GM23248 (cell line): ENCODE measurements at places on chromosomes 5 and 9. TPM values are rescaled to one million over a fixed set of nuclear protein-coding genes. Genes with fewer than 3 reads are reported as not detected.

FBP1 gene
- not detected in 2 replicates for polyA plus RNA-seq

SLC34A1 gene
- not detected in 2 replicates for polyA plus RNA-seq

PCDHA1 gene
- polyA plus RNA-seq, result not detected in 2 replicates

UNC5A gene
- polyA plus RNA-seq, result not detected in 2 replicates

DNA sequence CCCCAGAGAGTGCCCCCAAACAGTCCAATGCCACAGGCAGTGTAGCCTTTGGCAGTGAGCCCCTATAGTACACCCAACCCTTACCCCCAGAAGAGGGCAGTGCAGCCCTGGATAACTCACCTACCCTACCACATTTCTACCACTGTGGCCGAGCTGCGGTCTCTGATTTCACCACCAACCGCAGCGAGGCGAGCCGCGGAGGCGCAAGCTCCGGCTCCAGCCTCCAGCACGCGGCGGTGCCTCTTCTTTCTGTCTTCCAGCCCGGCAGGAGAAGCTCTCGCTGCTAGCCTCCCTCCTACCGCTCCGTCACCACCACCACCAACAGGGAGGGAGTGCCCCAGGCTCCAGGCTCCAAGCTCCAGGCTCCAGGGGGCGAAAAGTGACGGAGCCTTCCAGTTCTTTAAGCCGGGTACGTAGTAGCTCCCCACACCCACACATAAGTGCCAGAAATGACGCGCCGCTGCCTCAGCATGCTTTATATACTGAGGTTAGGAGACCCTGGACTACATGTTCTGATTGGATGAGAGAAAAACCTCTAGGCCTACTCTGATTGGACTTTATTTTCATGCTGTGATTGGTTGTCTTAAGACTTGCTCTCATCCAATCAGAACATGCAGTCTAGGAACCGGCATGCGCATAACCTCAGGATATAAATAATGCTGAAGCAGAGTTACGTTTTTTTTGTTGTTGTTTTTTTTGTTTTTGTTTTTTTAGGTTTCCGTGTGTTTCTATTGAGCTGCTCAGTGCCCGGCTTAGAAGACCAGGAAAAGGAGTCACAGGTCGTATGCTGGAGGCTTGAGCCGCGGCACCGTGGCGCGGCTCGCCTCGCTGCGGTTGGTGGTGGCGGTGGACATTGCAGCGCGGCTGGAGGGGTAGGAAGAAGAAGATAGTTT lies at the start of gene PCAT7:
Gene PCAT7 (plus strand): TSS at position 645 of the 893 bp plus-strand sequence.
- no peaks in the 10 kb centered on the region; the same call in 1 of the 2 replicates for H3K27me3 ChIP-seq
- DNase-seq, result peak; percentile 46
- H3K4me3 ChIP-seq, result no peak within 1 kb of the TSS

GRCh38 chr5:93184041-93184440 lies 397.0 kb downstream of the NR2F1-AS1 start:
- H3K4me3 ChIP-seq, result no peak overlapping the region
- H3K27me3 ChIP-seq, result no peaks in the 10 kb centered on the region
- no peak overlapping the region for H3K27ac ChIP-seq
- peaks cover 21% of the 10 kb centered on the region for H3K4me1 ChIP-seq
- no peak for DNase-seq
- H3K36me3 ChIP-seq, result no peaks in the 10 kb centered on the region

DNA sequence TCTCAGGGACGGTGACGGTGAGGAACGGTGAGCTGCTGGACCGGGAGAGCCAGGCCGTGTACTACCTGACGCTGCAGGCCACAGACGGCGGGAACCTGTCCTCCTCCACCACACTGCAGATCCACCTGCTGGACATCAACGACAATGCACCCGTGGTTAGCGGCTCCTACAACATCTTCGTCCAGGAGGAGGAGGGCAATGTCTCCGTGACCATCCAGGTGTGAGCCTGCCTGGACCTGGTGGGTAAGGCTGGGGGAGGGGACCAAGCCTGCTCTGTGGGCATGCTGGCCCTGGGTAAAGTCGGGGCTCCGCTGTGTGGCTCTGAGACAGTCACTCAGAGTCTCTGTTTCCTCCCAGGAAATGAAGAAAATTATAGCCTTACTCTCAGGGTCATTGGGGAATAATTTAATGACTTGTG lies 29.3 kb downstream of the CDHR2 start:
- H3K27me3 ChIP-seq, result no peaks in the 10 kb centered on the region
- DNase-seq, result peak; percentile 53
- H3K36me3 ChIP-seq, result no peaks in the 10 kb centered on the region
- H3K4me3 ChIP-seq, result no peak overlapping the region
- H3K27ac ChIP-seq, result no peak overlapping the region
- H3K4me1 ChIP-seq, result no peaks in the 10 kb centered on the region

SLC6A18 gene
- not detected in 2 replicates for polyA plus RNA-seq

DNA sequence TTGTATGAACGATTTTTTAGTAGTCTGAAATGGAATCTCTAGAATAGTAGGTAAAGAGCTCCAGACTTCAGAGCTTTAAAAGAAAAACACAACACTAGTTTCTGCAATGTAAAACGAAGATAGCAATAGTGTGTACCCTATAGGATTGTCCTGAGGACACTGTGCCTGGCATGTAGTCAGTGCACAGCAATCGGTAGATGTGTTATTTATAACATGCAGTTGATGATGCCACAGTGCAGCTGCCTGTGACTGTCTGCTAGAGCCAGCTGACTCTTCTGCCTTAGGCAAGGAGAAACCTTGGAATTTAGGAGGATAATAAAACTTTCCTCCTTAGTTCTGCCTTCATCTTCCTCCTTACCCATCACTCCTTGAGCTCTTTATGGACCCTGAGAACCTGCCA lies 27.7 kb upstream of the TMOD1 start:
- H3K4me1 ChIP-seq, result no peaks in the 10 kb centered on the region; the same call in 1 of the 2 replicates
- DNase-seq, result no peak
- H3K27me3 ChIP-seq, result no peaks in the 10 kb centered on the region
- H3K36me3 ChIP-seq, result no peaks in the 10 kb centered on the region

DNA sequence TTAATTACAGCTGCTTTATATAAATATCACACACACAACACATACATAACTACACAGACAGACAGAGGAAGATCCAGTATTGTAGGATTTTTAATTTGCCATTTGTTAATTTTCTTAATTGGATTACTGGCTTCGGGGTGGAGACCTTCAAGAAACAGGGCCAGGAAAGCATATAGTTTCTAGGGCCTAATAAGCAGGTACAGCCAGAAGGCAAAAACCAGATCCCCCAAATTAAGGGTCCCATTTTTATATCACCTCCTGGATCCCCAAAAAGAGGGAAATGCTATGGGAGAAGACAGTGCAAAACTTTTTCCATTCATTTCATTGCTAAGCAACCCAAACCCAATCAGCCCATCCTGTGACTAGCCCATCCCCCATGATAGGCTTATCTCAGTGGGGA lies 373.3 kb upstream of the FAM174A start:
- no peak overlapping the region for H3K27ac ChIP-seq
- DNase-seq, result no peak

EFNA5 gene
- polyA plus RNA-seq, result 0.64 and 0.85 TPM in 2 replicates

DNA sequence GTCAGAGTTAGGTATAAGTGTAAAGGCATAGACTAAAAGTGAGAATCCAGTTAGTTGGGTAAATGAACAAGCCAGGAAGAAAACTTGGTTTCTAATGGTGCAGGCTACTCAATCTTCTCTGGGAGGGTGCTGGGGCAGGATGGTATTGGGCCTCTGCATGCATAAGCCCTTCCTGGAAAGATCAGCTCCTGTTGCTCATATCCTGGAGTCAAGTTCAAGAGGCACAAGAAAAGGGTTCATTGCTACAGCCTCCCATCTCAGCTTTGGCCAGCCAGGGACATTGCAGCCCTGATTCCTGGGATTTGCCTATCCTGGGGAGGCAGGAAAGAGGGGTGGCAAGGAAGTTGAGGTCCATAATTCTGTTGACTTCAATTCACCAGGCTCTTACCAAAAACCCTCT lies 40.7 kb upstream of the ATP6V1G1 start:
- DNase-seq, result peak; percentile 24
- peaks cover 5% of the 10 kb centered on the region for H3K4me1 ChIP-seq
- no peaks in the 10 kb centered on the region; the same call in 1 of the 2 replicates for H3K27me3 ChIP-seq
- H3K4me3 ChIP-seq, result no peak overlapping the region
- no peak overlapping the region for H3K27ac ChIP-seq

- peaks cover 43% of the 10 kb centered on the region for H3K4me1 ChIP-seq
These were observed 2.5 kb upstream of the RAD23B start for GRCh38 chr9:107280543-107280942.

DNA sequence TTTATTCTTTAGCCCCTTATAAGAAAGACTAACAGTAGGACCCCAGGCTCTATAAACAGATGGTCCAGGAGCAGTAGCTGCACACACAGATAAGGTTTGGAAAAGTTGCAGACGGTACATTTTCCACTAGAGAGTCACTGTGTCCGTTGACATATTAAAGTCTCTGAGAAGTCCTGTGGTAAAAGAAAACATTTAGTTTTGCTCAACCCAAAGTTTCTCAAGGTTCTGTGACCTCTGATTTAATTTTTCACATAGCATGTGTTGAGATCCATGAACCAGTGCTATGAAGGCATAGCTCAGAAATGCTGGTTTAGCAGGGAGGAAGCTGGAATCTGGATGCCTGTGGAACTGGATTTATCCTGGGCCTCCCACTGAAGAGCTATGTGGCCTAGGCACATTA lies 62.7 kb upstream of the RASEF start:
- H3K27me3 ChIP-seq, result no peaks in the 10 kb centered on the region
- H3K4me1 ChIP-seq, result no peaks in the 10 kb centered on the region

GRCh38 chr9:81058782-81059181 lies 630.6 kb downstream of the TLE1 start:
- no peaks in the 10 kb centered on the region for H3K4me1 ChIP-seq
- H3K27me3 ChIP-seq, result no peaks in the 10 kb centered on the region
- H3K4me3 ChIP-seq, result no peak overlapping the region
- no peak for DNase-seq
- no peak overlapping the region for H3K27ac ChIP-seq
- no peaks in the 10 kb centered on the region for H3K36me3 ChIP-seq

PDE8B gene
- 0.33 and 0.40 TPM in 2 replicates for polyA plus RNA-seq

PCDHGA1 gene
- 0.63 and 0.72 TPM in 2 replicates for polyA plus RNA-seq

DNA sequence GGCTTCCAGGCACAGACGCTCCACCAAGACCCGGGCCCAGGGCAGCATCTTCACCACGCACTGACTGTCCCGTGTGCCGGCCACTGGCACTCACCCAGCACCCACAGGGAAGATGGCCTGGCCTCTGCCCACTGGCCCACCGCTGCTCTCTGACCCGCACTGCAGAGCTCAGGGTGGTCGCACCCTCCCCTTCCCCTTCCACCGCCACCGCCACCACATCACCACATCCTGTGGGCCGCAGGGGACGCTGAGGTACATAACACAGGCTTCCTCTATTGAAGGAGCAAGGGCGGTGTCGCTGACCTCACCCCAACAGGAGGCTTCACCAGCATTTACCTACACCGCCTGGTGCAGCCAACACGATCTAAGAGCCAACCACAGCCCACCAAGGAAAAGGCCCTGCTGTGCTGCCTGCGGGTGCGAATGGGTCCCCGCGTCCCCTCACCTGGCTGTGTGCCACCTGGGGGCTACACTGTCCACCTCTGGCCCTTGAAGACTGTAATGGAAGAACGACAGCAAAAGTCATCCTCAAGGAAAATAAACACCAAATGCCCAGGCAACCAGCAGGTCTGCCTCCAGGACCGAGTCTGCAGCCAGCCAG lies 101.8 kb downstream of the CAMSAP1 start:
- no peaks in the 10 kb centered on the region for H3K27me3 ChIP-seq
- no peaks in the 10 kb centered on the region for H3K36me3 ChIP-seq
- H3K27ac ChIP-seq, result no peak overlapping the region
- no peak overlapping the region for H3K4me3 ChIP-seq
- no peak for DNase-seq

DNA sequence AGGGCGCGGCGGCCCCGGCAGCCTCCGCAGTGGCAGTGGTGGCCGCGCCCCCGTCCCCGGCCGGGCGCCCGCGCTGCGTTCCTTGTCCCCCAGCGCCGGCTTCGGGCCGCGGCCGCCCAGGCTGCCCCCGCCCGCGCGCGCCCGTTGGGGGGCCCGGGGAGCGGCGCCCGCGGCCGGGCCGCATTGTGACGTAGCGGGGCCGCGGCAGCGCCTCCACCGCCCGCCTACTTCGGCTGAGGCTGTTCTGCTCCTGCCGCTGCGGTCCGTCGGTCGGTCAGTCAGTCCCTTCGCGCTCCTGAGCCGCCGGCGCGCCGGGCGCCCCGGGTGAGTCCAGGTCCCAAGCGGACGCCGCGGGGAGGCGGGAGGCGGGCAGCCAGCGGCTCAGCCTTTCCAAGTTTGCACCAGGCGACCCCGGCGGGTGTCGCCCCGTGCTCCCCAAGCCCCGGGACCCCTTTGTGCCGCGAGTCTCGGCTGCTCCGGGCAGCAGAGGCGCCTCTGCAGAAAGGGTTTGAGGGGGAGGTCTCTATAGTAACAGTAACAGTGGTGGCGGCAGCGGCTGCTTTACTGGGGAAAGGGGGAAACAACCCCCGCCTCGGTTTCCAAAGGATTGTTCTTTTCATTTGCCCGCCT lies at the start of gene SNCAIP:
Gene SNCAIP (plus strand): TSS at position 277 of the 630 bp plus-strand sequence. CDS start 78,898 bp downstream, outside the sequence.
- no peaks in the 10 kb centered on the region for H3K27me3 ChIP-seq
- H3K4me1 ChIP-seq, result 0 out of 2 replicates have a peak, but pooled peaks cover 7% of the 10 kb centered on the region
- no peaks in the 10 kb centered on the region for H3K36me3 ChIP-seq
- DNase-seq, result peak; percentile 79
- H3K27ac ChIP-seq, result peak within 1 kb of the TSS; percentile 49
- peak within 1 kb of the TSS; percentile 82 for H3K4me3 ChIP-seq

GRCh38 chr9:20117986-20118385 lies 329.1 kb upstream of the SLC24A2 start:
- H3K27me3 ChIP-seq, result peaks cover 10% of the 10 kb centered on the region
- H3K36me3 ChIP-seq, result no peaks in the 10 kb centered on the region
- no peak overlapping the region for H3K4me3 ChIP-seq

CDO1 gene
- polyA plus RNA-seq, result 2.1 and 2.2 TPM in 2 replicates

GRCh38 chr9:38183994-38184568 lies 115.1 kb upstream of the SHB start:
- no peaks in the 10 kb centered on the region for H3K36me3 ChIP-seq
- peak; percentile 27 for DNase-seq
- no peaks in the 10 kb centered on the region; the same call in 1 of the 2 replicates for H3K27me3 ChIP-seq
- no peak overlapping the region for H3K4me3 ChIP-seq
- no peaks in the 10 kb centered on the region for H3K4me1 ChIP-seq
- no peak overlapping the region for H3K27ac ChIP-seq

GRCh38 chr9:93237540-93237939 lies 53.6 kb downstream of the WNK2 start:
- H3K27ac ChIP-seq, result no peak overlapping the region
- H3K36me3 ChIP-seq, result no peaks in the 10 kb centered on the region
- no peak overlapping the region for H3K4me3 ChIP-seq

- no peak overlapping the region for H3K27ac ChIP-seq
- H3K27me3 ChIP-seq, result no peaks in the 10 kb centered on the region
- peaks cover 11% of the 10 kb centered on the region for H3K36me3 ChIP-seq
- peaks cover 16% of the 10 kb centered on the region; the same call in 1 of the 2 replicates for H3K4me1 ChIP-seq
- peak; percentile 59 for DNase-seq
- no peak overlapping the region for H3K4me3 ChIP-seq
These were observed 42.2 kb upstream of the ALDOB start for GRCh38 chr9:101477736-101478135.

FGF18 gene
- 0.09 TPM in 2 replicates for polyA plus RNA-seq

- no peak overlapping the region for H3K4me3 ChIP-seq
- peaks cover 11% of the 10 kb centered on the region; the same call in 1 of the 2 replicates for H3K4me1 ChIP-seq
- peaks cover 19% of the 10 kb centered on the region for H3K27me3 ChIP-seq
- no peaks in the 10 kb centered on the region for H3K36me3 ChIP-seq
These were observed 41.8 kb upstream of the FAT2 start for GRCh38 chr5:151632941-151633340.

- H3K27ac ChIP-seq, result peak overlapping the region; percentile 100
- H3K27me3 ChIP-seq, result no peaks in the 10 kb centered on the region
- H3K4me1 ChIP-seq, result peaks cover 50% of the 10 kb centered on the region
- H3K4me3 ChIP-seq, result peak overlapping the region; percentile 19; the same call in 1 of the 2 replicates
- peak; percentile 40 for DNase-seq
These were observed 357.8 kb upstream of the RGMB start for GRCh38 chr5:98415663-98416062.
